ENCODE measurements at places on chromosomes 4 and X.

DNA sequence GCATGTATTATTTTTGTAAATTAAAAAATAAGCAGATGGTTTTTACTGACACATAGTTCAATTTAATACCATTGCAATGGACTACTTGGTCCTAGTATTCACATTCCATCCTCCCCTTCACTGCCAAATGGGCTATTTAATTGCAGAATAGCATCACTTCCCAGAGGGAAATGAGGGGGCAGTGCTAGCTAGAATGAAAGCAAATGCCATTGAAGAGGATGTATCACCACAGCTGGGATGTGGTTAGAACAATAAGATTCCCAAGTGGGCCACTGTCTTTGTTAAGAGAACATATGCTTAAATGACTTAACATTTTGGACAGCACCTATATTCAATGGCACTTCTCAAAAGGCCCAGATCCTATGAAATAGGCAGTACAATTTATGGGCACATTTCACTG is 224.7 kb downstream of the RBMX2 start:
- DNase-seq, result no peak

- DNase-seq, result no peak
Observed at GRCh38 chr4:113024388-113024787, 25.1 kb upstream of the ANK2 start.

- DNase-seq, result no peak
Observed at GRCh38 chr4:173231916-173232315, 63.3 kb downstream of the GALNT7 start.

DNA sequence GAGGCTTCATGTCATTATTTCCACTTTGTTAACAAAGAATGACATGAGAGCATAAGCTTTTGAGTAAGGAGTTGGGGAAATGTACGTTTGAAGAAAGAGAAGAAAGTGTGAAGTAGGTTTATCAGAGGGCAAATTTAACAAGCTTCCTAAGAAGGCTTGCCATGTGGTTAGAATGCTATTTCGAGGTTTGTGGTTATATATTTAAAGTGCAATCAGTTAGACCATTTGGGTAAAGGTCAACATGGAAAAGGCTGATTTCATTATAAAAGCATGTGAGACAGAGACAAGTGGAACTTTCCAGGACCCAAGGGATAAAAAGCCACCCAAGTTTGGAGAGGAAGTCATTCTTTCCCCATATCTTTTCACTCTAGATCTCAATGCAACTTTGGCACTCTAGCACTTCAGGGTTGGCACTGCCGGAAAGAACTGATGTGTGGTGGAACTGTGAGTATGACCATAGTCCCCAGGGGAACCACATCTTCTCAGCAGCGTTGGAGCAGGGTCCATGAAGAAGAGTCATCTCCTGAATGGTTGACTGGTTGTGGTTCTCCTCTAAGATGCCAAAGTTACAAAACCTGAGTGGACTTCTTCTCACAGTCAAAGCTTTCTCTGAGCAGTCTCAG is 529.9 kb downstream of the MID1IP1 start:
- DNase-seq, result no peak

- no peak for DNase-seq
Observed at GRCh38 chr4:21452931-21453330, 495.6 kb downstream of the KCNIP4 start.

DNA sequence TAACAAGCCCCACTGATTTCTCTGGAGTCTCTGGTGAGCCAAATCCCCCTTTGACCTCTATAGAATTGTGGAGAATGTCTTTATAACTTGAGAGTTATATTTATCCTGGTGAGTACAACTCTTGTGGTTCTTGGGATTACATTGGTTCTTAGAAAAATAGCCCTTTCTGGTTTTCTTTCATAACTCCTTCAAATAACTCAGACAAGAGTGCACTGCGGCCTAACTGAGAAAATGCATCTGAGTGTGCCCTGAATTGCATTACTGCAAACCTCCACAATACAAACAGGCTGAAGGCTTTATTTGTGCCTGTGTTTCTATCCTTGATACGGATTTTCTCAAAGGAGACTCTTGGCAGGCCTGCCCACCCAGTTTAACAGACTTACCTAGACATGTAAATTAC is 2.7 kb downstream of the BEX3 start:
- DNase-seq, result no peak

- DNase-seq, result no peak
Observed at GRCh38 chr4:87680271-87680670, 30.2 kb downstream of the DMP1 start.

- DNase-seq, result no peak
Observed at GRCh38 chr4:168769416-168769815, 240.6 kb downstream of the CBR4 start.

- no peak for DNase-seq
Observed at GRCh38 chr4:153589703-153590595, 94.1 kb upstream of the TLR2 start.

DNA sequence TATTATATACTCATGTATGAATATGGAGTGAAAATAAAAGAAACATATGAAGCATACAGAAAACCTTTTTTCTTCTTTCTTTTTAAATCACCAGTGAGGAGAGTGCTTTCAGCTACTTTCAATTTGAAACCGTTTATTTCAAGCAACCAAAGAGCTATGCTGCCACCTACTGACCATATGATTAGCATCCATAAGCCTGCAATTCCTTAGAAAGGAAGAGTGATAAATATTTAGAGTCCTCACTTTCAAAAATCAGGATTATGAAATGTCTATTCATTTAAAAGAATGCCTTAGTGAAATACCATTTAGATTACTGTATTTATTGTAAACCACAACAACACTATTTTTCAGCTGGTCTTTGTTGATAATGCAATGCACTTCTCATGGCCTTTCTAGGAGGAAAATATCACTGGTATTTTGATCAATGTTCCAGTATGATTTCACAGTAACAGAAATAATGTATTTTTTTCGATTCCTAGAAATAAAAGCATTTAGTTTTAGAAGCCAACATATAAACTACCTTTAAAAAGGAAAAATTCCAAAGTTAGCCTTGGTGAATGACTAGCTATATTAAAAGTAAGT is 667.6 kb downstream of the PCDH18 start:
- DNase-seq, result no peak

DNA sequence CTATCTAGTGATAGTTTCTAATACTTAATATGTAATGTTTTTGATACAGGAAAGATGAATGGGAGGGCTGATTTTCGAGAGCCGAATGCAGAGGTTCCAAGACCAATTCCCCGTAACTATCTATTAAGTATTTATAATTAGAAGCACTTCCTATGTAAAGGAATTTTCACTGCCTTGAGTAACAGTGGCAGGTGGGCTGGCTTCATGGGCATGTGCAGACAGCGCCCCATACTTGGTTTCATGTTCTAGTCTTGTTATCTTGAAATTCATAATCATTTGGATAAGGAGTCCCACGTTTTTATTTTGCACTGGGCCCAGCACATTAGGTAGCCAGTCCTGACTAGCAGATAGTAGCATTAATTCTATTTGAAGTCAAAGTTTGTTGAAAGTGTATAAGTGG is 1.7 kb downstream of the OCIAD1 start:
- DNase-seq, result no peak

- no peak for DNase-seq
Observed at GRCh38 chr4:186685767-186686183, 37.9 kb downstream of the FAT1 start.

DNA sequence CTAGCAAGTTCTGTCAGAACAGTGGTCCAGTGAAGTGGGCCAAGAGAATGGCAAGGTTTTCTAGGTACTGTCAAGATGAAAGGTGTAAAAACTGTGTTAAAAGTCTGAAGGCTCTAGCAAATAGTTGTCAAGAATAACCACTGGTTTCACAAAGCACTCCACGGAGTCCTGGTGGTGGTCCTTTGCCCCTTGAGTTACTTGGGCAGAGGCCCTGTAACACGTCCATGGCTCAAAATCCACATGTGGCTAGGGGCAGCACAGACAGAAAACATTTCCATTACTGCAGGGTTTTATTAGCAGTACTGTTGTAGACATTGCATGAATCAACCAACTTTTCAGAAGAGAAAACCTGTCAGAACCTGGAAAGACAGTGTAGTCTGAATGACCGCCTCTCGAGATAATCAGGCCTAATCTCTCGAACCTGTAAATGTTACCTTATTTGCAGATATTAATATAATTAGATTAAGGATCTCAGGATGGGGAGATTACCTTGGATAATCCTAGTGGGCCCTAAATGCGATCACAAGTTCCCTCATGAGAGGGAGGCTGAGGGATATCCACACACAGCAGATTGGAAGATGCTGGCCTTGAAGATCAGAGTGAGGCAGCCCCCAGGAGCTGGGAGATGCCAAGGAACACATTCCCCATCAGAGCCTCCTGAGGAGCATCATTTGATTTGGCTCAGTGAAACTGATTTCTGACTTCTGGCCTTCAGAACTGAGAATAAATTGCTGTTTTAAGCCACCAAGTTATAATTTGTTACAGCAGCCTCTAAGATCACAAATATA is 34.7 kb downstream of the ERVMER34-1 start:
- no peak for DNase-seq

DNA sequence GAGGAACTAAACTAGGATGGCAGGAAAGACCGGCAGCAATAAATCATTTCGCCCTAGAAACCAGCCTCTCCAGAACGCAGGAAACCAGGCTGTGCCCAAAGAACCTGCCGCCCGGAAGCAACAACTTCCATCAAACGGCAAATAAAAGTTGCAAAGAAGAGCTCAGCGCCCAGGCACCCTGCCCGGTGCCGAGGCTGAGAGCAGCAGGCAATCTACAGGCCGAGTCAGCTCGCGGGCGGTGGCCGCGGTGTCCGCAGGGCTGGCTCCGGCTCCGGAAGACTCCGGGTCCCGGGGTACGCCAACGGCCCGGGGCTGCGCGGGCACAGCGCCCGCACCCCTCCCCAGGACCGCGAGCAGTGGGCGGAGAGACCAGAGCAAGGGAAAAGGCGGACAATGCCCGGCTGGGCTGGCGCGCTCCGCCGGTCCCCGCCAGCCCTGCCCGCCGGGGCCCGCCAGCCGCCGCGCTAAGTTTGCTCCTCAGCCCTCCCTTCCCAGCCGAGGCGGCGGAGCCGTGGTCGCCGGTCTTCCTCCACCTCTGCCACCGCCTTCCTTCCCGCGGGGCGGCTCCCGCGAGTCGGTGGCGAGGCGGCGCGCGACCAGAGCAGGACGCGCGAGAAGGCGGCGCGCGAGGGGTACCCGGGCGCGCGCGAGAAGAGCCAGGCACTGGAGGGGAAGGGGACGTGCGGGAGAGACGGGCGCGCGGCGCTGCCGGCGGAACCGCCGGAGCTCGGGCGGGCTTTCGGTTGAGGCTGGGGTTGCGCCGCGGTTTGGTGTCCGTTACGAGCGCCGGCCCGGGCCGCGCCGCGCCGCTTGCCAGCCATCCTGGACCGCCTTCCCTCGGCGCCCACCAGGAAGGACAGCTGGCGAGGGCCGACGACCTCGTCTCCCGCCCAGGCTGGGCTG is 733 bp downstream of the FRYL start:
- DNase-seq, result peak; percentile 26

DNA sequence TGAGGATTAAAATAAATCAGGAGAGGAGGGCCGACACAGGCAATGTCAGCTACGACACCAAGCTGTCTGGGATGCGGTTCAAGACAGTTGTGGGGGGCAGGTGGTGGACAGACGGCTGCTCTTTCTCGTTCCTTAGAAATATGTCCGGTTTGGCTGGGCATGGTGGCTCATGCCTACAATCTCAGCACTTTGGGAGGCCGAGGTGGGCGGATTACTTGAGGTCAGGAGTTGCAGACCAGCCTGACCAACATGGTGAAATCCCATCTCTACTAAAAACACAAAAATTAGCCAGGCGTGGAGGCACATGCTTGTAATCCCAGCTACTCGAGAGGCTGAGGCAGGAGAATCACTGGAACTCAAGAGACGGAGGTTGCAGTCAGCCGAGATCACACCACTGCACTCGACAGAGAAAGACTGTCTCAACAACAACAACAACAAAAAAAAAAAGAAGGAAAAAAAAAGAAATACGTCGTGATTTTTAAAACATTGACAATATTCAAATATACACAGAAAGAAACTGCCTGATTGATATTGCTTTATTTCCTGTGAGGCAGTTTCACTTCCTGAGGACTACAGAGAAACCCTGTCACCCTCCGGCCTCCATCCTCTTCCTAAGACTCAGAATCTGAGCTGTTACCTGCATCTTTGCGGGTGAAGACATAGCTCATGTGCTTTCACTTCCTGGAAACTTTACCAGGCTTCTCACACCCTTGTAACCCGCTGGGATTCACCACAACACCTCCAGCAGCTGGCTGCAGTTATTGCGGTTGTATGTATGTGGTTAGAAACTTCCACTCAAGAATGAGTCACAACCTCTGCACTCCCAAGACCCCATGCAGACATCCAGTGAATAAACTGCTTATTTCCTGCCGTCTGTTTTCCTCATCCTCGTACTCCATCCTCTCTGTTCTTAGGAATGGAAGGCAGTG is 63.8 kb upstream of the STS start:
- peak; percentile 13 for DNase-seq

DNA sequence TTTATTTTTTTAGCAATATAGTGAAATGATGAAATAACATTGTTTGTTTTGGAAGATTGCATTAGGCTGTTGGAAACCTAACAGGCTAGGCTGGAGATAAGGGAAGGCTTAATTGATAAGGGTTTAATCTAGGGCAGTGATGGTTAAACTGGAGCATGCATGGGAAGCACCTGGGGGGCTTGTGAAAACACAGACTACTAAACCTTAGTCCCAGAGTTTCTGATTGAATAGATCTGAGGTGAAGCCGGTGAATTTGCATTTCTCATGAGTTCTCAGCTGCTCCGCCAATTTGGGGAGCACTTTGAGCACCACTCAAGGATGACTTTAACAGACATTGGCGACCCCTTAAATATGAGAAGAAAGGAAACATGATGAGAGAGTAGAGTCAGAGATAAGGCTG is 11.5 kb downstream of the STK26 start:
- no peak for DNase-seq

- no peak for DNase-seq
Observed at GRCh38 chr4:10877076-10877475, 192.5 kb upstream of the CLNK start.

DNA sequence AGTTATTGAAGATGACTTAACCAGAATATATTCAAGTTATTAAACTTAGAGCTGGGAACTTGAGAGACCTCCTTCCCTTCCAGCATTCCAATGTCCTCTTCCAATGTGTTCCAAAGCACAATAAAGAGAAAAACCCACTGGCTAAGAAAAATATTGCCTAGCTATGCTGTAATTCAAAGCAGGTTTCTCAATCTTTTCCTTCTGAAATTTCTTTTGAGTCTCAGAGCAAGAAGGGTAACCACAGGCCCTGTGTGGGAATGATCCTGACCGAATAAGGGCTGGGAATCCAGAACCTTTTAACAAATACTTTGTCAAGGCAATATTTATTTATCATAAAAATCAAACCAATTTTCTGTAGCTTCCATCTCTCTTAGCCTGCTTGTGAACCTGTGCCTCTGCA is 150.7 kb upstream of the SFRP2 start:
- no peak for DNase-seq

DNA sequence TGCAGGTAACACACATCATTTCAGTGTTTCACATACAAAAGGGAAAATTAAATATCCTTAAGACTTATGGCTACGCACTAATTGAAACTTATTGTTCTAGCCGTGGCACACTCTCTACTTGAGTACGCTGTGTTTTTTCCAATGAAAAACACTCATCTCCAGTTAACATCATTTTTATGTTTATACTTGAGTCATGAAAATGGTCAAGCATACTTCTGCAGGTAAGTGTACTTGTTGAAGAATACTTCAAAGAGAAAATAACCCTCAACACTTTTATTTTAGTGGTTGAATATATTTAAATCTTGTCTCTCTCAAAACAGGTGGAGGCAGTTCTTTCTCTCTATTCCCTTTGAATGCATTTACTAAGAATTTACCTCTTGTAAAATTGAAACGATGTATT is 538.7 kb upstream of the PCDH7 start:
- DNase-seq, result no peak

- no peak for DNase-seq
Observed at GRCh38 chr4:106266201-106266600, 49.8 kb downstream of the TBCK start.

GRCh38 chr4:146333187-146333894 is 119.0 kb downstream of the REELD1 start:
- no peak for DNase-seq
